ENCODE measurements at places on chromosomes 1 and 21.

DNA sequence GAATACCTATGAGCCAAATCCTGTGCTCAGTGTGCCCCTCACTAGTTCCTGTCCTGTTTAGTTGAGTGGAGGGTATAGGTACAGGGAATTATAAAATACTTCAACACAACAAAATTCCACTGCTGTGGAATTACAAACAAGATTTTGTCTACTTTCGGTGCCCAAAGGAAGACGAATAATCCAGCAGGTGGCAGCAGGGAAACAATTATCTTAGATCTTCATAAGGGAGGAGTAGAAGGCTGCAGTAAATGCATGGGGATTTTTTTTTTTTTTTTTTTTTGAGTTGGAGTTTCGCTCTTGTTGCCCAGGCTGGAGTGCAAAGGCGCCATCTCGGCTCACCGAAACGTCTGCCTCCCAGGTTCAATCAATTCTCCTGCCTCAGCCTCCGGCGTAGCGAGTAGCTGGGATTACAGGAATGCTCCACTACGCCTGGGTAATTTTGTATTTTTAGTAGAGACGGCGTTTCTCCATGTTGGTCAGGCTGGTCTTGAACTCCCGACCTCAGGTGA lies 2.0 kb upstream of the PIP5K1A start:
- peak; percentile 79 for DNase-seq

- DNase-seq, result peak; percentile 92
Observed at GRCh38 chr1:55833529-55834091, 618.4 kb upstream of the USP24 start.

GRCh38 chr1:31689854-31690253 lies 14.0 kb downstream of the COL16A1 start:
- DNase-seq, result peak; percentile 89

GRCh38 chr1:62922006-62922405 lies 138.1 kb downstream of the ATG4C start:
- DNase-seq, result no peak

- no peak for DNase-seq
Observed at GRCh38 chr1:62870148-62870547, 86.2 kb downstream of the ATG4C start.

DNA sequence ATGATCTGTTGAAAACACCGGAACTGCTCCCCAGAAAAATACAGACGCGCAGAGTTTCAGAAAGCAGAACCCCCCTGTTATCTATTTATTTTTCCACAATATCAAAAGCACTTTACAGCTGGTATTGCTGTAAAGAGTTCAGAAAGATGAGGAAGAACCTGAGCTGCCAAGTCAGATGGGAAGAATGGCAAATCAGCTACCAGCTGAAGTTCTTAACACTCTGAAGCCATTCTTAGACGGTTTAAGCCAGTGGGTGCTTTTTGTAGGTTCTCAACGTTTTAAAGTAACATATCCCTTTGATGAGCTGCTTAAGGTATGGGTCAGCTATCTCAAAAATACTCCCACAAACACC lies 714 bp upstream of the AKIRIN1 start:
- DNase-seq, result no peak

DNA sequence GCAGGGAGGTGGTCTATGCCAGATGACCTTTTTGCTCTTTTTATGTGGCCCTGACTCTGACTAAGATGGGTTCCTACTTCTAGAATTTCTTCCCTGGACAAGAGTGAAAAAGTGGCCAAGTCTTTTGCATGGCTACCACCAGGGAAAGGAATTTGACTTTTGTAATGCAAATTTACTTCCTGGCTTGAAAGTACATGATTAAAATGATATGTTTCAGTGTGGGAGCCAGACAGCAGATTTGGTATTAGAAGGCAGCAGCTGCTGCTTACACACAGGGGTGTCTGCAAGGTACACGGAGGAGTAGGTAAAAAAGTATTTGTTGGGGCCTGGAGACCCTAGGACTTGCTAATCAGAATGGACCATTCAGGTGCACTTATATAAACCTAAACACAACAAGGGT lies 78.4 kb downstream of the KCND3 start:
- no peak for DNase-seq

- peak; percentile 40 for DNase-seq
Observed at GRCh38 chr1:30707412-30708360, 15.7 kb downstream of the MATN1 start.

- DNase-seq, result no peak
Observed at GRCh38 chr21:27564684-27565301, 597.9 kb upstream of the ADAMTS5 start.

DNA sequence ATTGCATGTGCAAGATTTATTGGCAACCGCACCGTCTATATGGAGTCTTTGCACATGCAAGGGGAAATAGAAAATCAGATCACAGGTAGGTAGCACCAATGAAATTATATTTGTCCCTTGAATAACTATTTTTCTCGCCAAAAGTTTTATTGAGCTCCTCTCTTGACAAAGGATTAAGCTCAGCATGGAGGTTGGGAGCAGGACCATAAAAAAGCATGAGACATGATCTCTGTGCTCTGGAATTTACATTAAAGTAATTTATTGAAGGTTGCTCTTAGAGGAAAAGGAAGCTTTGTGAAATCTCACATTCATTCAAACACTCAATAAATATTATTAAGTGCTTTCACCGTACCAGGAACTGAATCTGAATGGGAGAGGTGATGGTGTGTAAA lies 66.0 kb upstream of the UBE2U start:
- no peak for DNase-seq

- DNase-seq, result no peak
Observed at GRCh38 chr1:34694383-34694782, 60.5 kb upstream of the GJB5 start.

- no peak for DNase-seq
Observed at GRCh38 chr1:16607433-16607851, 5.9 kb downstream of the NBPF1 start.

DNA sequence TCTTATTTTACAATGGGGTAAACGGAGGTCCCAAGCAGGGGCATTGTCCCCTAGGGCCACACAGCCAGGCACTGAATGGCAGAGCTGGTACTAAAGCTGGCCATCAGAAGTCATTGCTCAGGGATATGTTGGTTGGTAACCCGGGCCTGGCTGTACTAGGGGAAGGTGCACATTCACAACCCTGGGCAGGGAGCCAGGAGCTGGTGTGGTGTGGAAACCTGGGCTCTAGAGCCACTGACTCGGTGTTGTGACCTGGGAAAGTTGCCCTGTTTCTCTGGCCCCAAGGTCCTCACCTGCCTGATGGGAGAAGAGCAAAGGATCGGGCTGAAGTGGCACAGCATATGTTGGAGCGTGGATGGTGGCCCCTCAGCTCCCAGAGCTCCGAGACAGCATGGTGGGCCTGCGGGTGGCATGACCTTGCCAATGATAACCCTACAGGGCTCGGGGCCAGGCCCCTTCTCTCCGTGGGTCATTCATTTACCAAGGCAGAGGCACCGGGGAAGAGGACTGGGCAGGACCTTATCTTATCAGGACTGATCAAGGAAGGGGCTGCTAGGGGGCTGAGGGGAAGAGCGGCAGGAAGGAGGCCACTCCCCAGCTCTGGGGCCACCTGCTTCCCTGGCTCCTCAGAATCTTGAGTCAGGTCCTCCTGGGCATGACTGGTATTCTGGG lies 274.1 kb downstream of the TRABD2B start:
- DNase-seq, result no peak

DNA sequence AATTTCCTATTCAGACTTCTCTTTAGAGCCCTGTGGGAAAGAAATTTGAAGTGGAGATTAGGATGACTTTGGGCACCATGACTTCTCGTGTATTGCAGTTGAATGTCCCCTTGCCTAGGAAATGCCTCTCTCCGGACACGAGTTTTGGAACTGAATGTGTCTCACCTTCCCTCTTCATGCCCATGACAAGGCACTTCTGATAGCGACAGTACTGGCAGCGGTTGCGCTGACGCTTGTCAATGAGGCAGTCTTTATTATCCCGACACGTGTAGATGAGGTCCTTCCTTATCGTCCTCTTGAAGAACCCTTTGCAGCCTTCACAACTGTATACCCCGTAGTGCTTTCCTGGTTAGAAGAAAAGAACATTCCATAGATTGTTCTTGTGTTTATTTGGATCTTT lies 28.1 kb downstream of the RXRG start:
- no peak for DNase-seq

GRCh38 chr1:208118306-208118705 lies 125.9 kb downstream of the PLXNA2 start:
- DNase-seq, result no peak

GRCh38 chr1:84570436-84571149 lies 3.6 kb downstream of the CTBS start:
- no peak for DNase-seq

DNA sequence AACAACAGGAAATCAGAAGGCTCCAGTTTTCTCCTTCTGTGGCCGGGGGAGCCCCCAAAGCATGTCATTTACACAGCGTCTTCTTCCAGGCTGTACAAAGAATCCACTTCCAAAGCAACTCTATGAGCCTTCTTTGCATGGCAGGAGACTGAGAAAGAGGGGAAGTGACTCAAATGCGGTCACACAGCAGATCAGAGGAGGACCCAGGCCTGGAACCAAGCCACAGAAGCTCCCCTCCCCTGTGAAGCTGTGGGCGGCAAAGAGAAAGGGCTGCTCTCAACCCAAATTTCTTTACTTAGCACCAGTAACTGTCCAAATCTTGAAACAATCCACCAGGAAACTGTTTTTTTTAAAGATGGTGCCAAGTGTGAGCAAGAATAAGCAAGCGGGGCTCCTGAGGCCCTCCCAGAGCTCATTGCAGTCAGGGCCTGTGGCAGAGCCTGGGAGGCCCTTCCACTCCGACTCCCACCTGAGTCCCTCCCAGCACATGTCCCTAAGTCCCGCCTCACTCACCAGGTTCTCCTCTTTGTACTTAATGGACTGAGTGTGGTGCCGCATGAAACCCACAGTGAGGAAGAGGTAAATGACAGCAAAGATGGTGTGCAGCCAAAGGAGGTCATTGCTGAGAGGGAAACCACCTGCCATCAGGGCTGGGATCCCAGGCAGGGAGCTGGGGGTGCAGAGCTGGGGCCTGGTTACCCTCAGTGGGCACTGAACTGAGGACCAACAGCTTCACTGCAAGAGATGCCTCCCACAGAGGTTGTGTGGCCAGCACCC lies 15.9 kb downstream of the TMEM63A start:
- no peak for DNase-seq

- no peak for DNase-seq
Observed at GRCh38 chr1:28927648-28928313, 13.4 kb downstream of the EPB41 start.

- no peak for DNase-seq
Observed at GRCh38 chr1:46405197-46405555, 11.1 kb downstream of the FAAH start.

DNA sequence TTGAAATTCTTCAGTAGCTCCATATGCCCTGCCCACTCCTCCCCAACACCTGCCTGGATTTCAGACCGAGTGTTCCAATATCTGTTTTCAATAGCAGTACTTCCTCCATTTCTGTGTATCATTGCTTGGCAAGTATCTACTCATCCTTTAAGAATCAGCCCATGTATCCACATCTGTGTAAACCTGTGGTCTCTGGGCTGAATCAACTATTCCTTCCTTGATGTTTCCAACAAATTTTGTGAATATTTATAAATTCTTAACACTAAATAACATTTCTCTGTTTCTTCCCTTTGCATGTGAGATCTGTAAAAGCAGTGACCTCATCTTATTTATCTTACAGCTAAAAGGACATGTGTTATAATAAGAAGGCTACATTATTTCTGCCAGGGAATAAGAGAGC lies 26.0 kb upstream of the UAP1 start:
- DNase-seq, result no peak

GRCh38 chr1:175783126-175783722 lies 39.8 kb upstream of the TNR start:
- no peak for DNase-seq

DNA sequence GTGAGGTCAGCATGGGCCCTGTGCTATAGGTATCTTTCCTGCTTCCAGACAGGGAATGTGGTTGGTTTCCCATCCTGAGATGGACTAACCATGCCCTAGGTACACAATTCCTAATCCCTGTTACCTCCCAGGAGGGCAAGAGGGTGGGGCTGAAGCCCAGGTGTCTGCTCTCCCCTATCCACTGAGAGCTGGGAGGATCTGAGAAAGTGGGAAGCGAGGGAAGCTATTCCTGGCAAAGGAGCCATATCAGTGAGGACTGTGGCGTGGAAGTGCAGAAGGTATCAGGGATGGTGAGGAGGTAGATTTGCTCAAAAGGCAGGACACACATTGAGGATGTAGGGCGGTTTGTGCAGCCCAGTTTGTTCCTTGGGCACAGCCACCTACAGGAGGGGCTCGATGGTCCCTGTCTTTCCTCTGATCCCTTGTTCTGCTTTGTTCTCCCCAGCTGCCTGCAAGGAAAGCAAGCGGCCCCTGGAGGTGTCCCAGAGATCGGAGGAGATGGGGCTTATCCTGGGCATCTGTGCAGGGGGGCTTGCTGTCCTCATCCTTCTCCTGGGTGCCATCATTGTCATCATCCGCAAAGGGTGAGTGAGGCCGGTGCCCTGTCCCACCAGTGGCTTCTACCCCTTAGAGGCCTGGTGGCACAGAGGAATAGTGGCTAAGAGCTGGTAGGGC lies 48.1 kb downstream of the PTPRU start:
- DNase-seq, result no peak

- DNase-seq, result peak; percentile 24
Observed at GRCh38 chr1:53442299-53442698, 16.9 kb upstream of the DMRTB1 start.

DNA sequence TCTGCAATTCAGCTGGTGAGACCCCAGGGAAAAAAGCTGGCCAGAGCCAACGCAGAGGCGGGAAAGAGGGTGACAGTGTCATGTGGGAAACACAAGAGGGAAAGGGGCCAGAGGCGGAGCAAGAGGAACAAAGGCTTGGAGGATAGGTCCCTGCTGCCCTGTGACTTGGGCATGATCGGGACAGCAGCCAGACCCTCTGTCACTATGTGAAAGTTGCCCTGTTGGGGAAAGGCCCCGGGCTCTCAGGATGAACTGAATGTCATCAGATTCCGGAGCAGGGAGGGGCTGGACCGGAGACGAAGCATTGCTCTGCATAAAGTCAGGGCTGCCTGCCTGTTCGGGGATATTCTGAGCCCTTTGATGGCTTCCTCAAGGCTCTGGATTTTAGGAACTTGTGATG lies 5.7 kb upstream of the ELF3 start:
- DNase-seq, result no peak

DNA sequence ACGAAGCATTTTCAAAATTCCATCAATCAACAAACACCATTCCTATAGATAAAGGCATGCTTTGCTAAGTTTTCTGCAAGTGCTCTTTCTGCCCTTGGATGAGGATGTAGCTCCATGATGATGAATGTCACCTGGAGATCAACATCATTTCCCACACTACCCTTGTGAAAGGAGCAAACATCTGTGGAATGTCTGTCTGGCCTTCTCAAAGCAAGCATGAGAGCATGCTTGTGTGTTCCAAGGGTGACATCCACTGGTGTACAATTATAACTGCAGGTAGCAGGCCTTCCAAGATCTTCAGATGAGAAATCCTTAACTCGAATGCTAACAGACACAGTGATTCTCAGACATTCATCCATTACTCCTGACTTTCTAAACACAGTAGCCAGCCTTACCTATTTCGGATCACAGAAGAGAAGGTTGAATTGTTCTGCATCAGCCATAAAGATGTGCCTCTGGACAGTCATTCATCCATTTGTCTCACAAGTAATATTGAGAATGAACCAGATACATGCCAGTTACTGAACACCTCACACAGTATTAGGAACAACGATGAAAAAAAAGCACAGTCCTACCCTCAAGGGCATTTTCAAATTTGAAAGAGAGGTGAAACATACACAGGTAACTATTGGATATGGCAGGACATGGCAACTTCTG lies 162.4 kb downstream of the TPR start:
- peak; percentile 79 for DNase-seq

- DNase-seq, result no peak
Observed at GRCh38 chr1:72634946-72635345, 352.6 kb upstream of the NEGR1 start.
